WTC11 (cell line): ENCODE measurements at places on chromosomes 12 and 14.

DNA sequence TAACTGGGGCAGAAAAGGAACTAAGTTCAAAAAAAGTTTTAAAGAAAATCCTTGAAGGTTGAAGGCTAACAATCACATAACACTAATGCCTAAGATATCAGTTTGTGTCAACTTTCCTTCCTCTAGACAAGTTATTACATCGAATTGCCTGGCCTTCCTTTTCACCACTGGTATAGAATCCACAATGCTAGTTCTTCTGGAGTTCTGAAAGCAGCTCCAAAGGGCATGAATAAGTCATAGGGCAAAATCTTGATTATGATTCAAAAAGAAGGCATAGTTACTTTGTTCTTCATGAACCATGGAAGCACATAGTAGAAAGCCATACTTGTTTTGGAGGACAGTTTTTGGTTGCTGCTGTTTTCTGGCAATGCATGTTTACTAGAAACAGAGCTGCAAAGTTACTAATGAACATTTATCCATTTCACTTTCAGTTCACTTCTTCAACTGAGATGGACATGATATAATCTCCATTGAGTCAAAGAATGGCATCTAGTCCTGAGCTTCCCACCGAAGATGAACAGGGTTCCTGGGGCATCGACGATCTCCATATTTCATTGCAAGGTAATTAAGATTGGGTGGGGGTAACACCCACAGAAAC is 56.0 kb downstream of the SYNE2 start:
- no peak for DNase-seq

DNA sequence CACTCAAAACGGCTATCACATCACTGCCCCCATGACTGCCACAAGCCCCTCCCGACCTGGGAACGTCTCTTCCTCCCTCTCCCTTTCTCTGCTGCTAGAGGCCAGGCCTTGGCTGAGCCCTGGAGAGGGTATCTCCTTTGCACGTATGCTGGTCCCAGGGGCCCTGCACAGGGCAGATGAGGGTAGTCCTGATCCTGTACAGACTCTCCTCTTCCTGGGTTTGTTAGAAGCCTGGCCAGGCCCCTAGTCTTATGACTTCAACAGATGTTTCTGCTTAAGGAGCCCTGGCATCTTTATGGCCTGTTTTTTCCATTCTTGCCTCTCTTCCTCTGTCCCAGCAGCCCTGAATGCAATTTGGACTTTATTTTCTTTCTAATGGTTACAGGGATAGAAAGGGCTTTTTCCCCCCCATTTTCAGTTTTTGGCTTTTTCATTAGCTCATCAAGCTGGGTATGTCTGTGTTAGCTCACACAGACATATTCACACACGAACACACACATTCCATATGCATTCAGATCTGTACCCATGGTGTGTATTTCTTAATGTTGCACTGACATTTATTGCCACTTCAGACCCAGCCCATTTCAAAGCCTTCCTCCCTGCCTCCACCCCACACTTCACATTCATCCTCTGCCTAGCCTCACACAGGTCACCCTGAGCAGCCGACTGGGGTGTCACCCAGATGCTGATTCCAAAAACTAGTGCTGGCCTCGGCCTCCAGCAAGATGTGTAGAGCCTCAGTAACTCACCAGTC is 203.2 kb downstream of the ZFP36L1 start:
- DNase-seq = no peak

GRCh38 chr12:73598626-73599025 is 939.0 kb upstream of the ATXN7L3B start:
- no peak for DNase-seq

- DNase-seq = no peak
These were observed 20.9 kb downstream of the PDE6H start for GRCh38 chr12:14993537-14994266.

DNA sequence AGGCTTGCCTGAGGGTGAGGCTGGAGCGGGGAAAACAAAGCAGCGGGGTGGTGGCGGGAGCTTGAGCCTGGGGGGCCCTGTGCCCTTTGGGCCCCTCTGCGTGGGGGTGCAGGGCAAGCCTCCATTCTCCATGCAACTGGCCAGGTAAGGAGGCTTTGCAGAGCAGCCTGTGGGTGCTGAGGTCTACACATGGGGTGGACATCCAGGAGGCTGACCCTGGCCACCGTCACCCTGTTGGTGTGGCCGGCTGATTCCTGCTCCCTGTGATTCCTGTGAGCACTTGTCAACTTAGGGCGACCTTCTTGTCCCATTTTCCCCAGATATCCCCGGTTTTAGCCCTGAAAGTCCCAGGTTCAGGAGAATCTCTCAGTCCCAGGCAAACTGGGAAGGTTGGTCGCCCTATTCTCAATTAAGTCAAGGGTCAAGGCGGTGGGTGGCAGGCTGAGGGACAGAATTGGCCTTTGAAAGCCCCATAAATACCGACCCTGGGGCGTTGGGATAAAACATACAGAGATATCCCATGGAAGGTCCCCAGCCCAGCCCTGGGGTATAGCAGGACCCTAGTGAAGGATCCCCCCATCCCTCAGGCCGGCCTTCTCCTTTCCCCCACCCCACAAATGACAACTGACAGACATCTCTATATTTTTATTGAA is 70.5 kb downstream of the PRIMA1 start:
- no peak for DNase-seq

DNA sequence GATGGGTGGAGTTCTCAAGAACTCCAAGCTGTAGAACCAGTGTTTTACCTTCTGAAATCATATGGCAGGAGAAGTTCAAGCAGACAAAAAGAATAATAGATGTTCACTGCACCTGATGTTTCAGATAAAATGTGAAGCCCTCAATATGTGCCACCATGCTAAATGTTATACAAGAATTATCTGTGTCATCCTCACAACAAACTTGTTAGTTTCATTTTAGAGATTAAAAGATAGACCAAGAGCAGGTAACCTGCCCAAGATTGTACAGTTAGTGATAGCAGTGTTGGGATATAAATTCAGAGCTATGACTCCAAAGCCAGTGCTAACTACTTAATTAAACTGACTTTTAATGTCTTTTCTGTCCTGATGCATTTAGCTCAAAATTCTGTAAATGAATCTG is 44.7 kb downstream of the FRS2 start:
- no peak for DNase-seq

GRCh38 chr14:22563987-22564386 is 25.0 kb downstream of the DAD1 start:
- DNase-seq = no peak

DNA sequence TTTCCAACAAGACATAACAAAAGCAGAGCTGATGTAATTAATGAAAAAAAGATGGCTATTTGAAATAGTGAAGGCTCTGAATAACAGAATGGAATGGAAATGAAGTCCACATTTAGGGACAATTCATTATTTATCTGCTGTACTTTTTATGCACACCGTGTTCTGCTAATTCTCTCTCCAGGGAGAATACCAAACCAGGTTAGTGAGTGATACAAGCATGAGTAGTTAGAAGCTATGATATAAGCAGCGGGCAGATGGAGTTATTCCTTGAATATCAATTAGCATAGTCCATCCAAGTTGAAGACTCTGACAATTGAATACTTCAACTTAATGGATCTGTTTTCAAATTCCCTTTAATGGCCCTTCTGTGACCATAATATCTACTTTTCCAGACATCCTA is 162.1 kb upstream of the TMTC2 start:
- DNase-seq = no peak

DNA sequence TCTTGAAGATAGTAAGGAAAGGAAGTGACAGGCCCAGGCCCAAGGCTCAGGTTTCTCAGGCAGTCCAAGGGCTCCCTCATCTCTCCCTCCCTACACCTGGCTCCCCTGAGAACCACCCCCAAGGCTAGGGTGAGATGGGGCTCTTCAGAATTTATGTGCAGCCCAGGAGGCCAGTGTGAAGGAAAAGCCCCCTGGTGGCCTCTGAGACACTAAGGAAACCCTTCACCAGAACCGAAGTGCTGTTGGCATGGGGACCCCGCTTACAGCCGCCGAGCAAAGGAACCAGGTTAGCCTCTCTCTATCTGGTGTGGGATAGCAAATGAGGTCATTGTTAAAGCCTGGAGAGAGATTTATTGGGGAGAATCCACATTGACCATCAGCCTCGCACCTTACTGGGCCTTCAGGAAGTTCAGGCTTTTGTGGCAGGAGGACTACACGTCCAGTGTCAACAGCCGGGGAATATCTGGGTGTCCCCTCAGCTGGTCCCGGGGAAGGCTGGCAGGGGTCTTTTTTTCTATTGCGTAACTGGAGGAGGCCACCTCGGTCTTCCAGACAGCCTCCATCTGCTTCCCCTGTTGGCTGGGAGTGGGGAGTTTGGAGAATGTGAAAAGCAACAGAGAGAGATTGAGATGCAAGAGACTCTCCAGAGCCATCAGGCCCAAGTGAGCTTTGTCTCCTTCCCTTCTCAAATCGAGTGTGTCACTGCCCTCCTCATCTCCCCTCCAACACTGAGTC is 18.1 kb downstream of the FAM186B start:
- no peak for DNase-seq

DNA sequence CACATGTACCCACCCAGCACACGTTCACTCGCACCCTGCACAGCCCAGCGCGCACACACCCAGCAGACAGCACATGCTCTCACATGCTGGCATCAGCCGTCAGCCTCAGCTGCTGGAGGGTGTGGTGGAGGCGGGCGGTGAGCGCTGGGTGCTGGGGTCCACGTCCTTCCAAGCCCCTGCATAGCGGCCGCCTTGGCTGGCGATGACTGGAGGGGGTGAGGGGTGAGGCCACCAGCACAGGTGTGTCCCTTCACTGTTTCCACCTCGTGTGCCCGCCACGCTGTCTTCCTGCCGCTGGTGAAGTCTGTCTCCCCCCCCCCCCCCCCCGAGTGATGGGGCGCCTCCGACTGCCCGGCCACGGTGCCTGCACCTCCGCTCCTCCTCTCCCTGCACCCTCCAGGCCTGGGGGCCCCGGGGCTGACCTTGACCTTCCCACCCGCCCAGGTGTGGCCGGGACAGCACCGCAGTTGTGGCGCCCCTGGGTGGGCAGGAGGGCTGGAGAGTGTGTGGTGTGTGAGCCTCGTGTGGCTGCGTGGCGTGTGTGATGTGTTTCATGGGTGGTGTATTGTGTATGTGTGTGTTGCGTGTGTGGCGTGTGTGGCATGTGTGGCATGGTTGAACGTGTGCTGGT is 37.4 kb downstream of the NOC4L start:
- no peak for DNase-seq

DNA sequence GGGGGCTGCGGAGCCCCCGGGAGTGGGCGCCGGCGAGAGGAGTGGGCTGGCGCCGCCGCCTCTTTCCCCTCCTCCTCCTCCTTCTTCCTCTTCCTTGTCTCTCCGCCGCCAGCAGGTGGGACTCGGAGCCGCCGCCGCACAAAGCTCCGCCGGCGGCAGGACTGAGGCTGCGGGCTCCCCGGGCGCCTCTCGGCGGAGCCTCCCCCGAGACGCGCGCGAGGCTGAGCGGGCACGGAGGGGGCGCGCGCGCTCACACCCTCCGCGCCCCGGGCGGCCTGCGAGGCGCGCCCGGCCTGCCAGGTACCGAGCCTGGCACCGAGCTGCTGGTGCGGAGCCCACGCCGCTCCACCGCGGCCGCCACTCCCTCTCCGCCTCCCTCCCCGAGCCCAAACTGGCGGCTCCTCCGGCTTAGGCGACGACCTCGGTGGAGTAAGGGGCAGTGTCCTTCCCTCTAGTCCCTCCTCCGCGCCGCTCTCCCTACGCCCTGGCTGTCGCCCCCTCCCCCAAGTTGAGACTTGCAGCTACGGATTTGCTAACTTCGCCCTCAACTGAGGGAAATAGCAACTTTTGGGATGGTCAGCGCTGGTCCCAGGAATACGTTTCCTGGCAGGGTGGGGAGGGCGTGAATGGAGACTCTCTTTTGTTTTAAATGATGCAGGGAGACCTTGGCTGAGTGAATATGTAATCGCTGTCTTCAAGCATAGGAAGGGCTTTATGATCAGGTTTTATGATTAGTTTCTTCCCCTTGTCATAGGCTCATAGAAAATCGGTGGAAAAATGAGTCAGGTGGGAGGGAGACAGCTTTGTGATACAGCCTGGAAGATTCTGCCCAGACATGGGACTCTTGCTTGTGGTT is 199.5 kb upstream of the CAND1 start:
- DNase-seq = peak; percentile 74

DNA sequence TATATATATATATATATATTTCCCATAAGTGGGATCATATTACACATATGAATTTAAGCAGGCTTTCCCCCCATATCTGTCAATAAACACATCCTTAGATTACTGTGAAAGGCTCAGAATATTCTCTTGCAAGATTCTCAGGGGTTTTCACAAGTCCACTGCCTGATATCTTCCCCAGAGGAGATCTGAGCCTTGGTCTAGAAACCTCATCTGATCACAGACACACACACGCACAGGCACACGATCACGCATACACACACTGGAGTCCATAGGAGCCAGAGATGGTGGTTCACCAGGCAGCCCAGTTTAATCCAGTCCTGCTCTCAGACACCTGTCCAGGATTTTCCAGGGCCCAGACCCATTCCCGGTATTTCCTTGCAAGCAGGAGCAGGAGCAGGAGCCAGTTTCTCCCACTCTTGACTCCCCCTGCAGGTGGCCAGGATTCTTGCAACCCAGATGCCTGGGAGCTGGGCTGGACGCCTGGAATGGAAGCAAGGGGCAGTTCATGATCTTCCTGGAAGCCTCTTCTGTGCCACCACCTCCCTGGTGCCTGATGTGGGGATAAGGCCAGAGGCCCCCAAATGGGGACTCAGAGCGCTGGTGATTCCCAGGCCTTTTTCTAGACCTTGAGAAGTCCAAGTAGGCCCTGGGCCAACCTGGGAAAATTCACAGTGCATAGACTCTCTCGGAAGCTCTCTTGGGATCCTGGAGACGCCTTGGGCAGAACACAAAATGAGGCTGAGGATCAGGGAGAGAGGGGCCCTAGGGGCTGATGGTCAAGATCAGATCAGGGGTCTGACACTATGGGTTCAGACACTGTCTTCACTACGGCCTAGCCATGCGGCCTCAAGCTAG is 16.5 kb upstream of the KRT78 start:
- peak; percentile 91 for DNase-seq

DNA sequence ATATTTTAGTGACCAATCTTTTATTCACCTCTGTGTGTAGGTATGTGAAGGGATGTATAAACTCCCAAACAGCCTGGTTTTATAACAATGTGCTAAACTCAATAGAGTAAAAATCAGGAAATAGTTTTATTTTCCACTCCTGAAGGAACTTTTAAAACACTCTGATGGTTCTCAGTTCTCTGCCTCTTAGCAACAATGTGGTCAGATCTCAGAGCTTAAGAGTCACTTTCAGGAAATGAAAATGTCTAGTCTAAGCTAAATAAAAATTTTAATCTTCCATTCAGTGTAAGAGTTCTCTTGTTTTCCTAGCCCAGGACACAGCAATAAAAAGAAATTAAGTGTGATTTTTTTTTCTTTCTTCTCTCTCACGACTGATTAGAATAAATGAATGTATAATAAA is 718.0 kb downstream of the C12orf50 start:
- DNase-seq = no peak
